ENCODE measurements at places on chromosomes 7 and 10. TPM values are rescaled to one million over a fixed set of nuclear protein-coding genes. Genes with fewer than 3 reads are reported as not detected.

DNA sequence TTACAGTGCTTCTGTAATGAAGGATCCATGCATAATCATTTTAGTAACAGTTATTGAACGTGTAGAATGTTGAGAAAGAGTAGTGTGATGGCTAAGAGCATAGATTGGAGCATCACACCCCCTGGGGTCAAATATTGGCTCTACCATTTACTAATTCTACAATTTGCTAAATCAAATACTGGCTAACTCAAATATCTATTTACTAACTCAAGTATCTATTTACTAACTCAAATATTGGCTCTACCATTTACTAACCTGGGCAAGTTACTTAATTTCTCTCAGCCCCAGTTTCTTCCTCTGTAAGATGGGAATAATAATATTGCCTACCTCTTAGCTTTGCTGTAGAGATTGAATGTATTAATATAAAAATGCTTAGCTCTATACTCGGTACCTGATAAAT, 64.0 kb downstream of the CDK14 start:
- DNase-seq: no peak

DNA sequence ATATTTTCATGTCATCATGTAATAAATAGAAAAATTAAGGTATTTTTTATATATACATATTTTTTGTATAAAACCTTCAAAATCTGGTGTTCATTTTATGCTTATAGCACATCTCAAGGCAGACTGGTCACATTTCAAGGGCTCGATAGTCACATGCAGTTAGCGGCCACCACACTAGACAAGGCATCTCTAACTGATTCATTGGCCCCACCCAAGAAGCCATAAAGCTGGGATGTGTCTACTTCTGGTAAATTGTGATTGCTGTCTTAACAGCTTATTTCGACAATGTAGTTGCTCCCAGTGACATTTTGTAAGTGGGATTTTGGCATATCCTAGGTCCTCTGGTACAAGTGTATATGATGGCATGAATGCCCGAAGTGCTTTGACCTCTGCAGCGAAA, 168.7 kb downstream of the FRMD4A start:
- DNase-seq: no peak

DNA sequence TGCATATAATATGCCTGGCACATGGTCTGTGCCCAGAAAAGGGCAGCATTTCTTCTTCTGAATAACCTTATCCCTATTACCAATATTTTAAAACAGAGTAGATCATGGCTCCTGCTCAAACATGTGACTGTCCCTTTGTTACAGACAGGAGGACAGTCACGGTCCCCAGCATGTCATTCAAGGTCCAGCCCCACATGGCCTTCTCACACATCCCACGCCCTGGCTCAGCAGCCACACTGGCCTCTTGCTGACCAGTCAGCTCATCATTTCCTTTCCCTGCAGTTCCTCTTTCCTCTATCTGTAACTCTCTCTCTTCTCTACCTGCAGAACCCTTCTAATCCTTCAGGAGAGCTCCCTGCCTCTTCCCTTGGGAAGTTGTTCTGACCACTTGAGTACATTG, 167.8 kb downstream of the CHN2 start:
- no peak for DNase-seq

- no peak for DNase-seq
These were observed 69.6 kb upstream of the EZH2 start for GRCh38 chr7:148953676-148954075.

DNA sequence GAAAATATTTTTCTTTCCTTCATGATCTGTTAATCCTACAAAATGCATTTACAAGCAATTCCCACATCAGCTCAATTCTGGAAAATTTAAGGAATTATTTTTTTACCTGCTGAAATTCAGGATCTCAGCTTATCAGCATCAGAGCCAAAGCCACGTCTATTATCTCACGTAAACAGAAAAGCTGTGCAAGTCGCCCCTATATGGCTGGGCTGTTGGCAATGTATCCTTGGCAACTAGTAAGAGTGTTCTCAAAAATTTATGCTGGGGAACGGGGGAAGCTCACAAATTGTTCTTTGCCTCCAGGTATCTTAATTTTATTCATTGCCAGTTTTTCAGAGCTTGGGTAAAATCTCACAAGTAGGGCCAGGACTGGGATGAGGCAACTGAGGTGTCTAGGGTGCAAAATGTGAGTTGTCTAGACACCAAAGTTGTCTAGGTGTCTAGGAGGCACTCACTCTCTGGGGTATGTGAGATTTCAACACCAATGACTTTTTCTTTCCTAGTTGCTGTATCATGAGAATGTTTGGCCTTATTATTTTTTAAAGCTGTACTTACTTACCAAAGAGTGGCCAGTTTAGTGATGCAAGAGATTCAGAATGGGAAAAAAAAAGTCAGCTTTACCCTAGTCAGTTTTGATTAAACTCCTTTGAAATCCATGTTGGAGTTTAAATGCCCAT, 5.1 kb downstream of the GSTO2 start:
- DNase-seq: no peak

DNA sequence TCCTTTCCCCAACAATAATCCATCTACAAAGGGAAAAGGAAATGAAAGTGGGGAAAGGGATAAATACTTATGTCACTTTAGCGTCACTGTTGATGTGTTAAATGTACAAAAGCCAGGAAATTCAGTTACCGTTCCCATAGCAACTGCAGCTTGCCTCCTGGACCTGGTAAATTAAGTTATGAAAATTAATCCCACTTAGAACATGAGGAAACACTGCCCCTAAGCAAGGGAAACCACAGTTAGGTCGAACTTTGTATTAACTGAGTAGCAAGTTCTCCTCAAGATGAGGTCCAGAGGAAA, 338.2 kb upstream of the AOAH start:
- no peak for DNase-seq

DNA sequence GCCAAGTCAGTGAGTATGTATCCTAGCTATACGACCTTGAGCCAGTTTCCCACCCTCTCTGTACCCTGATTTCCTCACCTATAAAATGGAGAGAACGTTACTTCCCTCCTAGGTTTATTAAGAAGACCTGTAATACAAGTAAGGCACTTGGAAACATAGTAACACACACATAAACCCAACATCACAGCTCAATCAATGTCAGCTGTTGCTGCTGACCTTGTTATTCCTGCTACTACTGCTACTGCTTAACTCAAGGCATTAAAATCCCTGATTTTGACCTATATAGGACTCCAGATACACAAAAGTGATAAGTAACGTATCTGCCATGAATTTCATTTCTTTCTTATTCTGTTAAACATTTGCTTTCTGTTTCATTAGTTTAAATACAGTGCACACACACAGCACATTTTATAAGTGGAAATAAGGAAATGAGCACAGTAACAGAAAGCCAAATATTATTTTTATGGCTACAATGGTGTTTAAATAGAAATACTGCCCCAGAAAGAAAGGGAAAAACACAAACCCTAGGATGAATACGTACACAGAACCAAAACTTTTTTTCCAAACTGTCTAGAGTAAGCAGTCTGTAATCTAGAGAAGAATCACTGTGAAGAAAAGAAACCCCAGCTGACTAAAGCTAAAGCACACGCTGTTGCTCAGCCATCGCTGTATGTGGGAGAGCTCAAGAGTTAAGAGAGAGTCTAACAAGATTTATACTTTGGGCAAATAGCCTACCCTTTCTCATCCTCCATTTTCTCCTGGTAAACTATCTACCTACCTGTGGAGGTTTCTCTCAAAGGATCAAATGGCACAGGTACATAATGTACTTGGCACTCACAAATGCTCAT, 19.0 kb downstream of the NAPEPLD start:
- DNase-seq: no peak

- DNase-seq: no peak
These were observed 2.9 kb downstream of the KLF6 start for GRCh38 chr10:3782146-3782450.

DNA sequence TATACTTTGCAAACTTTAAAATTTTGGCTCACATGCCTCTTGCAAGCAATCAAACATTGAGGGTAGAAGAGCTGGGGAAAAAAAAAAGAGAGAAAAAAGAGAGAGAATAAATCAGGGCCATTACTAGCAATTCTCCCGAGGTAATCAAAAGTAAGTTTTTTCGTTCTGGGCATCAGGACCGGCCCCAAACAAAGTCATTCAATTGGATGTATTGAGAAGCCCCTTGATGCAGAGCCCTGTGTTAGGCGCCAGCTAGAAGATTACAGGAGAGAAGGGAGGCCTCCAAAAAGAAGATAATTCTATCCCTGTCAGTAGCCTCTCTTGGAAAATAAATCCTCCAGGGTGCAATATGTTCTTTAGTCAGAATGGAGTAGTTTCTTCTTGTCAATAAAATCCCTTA, 2.2 kb upstream of the CTNNA3 start:
- DNase-seq: no peak

DNA sequence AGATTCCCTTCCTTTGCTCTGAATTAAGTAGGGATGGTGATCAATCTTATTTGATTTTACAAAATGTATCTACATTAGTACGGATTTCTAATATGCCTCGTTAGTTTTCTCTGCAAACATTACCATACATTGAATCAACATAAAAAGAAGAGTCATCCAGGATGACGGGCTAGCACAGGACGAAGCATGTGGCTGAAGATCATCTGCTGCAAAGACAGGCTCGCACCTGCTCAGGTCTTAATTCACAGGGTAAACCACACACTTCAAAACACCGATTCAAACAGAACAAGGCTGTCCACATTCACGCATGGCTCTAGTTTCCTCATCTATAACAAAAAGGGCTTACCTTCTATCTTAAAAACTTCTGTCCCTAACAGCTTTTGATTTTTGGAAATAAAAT, 323.0 kb downstream of the PARD3 start:
- DNase-seq: no peak

DNA sequence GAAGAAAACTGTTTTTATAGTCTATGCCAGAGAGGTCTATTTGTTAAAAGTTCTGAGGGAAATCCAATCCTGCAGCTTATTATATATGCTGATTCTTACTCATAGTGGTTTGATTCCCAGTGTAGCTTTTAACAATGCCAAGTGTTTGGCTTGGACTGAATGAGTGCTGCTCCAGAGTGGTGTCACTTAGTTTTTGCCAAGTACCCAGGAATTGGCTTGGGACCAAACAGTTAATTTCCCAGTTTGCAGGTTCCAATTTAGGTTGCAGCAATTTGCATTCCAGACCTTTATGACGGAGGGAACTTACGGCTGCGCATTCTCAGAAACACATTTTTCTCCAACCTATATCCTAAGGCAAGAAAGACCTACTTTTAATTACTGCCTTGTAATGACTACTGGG, 32.4 kb downstream of the NSUN6 start:
- DNase-seq: no peak

KIF11 gene
- total RNA-seq: 55.0 TPM

DNA sequence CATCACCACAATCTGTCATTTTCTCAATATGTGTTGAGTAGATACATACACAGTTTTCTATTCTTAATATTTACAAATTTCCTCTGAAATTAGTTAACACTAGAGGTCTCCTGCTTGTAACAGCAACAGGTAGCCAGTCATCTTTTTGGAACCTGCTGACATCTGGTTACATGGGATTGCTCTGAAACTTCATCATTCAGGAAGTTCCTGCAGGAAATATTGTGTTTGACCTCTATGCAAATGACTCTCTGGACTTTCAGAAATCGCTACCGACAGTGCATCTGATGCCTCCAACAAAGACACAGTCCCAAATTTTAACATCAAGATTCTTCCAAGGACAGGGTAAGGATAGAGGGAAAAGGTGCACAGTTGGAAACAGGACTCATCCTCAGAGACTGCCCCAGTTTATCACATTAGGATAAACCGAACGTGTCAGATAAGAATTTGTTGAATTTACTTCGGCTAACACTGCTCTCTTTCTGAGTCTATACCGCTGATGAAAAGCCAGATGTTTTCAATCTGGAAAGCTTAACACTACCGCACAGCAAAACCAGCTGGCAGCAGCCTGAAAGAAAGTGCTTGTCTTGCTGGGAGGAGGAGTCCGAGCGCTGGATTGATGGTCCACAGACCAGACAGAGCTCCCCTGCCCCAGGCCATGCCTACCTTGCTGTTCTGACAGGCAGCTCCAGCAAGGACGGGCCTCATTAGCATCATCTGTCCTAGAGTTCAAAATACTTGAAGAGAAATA, 633.4 kb downstream of the PARD3 start:
- no peak for DNase-seq

- DNase-seq: peak; percentile 57
These were observed at the start of gene ANKRD2 for GRCh38 chr10:97572214-97572989. TSS of gene ANKRD2 (plus strand) at chr10:97572779. CDS start at chr10:97572789, 10 bp downstream.

DNA sequence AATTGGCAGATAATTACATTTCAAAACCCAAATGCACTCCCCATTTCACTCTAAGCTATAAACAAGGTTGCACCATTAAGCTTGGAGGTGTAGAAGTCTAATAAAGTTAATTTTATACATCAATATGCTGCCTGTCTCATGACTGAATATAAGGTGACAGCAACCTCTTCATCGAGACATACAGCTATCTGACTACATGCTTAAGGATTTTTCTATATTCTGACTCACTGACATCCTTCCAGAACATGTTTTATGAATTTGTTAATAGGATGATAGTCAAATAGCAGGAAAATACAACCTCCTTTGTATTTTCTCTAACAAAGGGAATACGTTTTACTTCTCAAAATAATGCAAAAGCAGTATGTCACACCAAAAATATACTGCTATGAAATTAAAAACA, 76.6 kb downstream of the NRBF2 start:
- DNase-seq: no peak

DNA sequence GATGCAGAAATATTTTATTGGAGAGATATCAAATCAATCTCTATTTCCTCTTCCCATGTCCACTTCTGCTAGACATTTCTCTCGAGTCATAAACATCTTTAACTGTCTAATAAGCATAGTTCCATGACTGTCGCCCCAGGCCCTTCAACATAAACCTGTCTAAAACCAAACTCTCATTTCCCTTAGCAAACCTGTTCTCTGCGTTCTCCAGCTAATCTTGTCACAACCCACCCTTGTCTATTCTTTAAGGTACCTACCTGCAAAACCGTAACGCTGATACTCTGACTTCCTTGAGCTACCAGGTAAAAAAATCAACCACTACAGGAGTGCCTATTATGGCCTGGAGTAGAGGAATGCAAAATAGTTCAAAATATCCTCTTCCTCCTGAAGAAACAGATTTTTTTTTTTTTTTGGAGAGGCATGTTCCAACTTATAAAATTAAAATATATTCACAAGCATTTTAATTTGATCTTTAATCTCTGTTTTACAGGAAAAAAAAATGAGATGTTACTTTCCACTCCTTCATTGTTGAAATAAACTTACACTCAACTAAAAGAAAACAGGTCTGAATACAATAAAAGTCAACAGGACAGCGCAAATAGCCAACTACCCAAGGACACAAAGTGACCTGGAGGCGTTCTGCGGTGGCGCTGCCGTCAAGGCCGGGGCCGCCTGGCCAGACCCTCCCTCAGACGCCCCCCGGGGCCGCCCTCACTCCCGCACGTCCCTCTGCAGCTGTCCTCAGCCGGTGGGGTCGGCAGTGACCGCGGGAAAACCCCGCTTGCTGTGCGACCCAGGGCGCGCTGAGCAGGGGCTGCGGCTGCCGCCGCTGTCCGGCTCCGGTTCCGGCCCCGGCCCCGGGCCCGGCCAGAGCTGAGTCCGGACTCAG, 765 bp downstream of the SLC25A40 start:
- DNase-seq: peak; percentile 22

CALHM2 gene
- total RNA-seq: 4.5 TPM

GFRA1 gene
- not detected for total RNA-seq

ERLIN1 gene
- 19.6 TPM for total RNA-seq

- DNase-seq: no peak
These were observed 258.4 kb downstream of the EXOC4 start for GRCh38 chr7:133511252-133511651.

GRCh38 chr7:30135301-30136116, 723 bp downstream of the MTURN start:
- peak; percentile 51 for DNase-seq

Data from activated naive CD8-positive, alpha-beta T cell treated with anti-CD3 and anti-CD28 coated beads for 36 hours (primary cell).